ENCODE measurements at places on chromosomes 1 and 21.
A peak's percentile ranks its signal among the peaks of the same experiment; 100 is the strongest.

DNA sequence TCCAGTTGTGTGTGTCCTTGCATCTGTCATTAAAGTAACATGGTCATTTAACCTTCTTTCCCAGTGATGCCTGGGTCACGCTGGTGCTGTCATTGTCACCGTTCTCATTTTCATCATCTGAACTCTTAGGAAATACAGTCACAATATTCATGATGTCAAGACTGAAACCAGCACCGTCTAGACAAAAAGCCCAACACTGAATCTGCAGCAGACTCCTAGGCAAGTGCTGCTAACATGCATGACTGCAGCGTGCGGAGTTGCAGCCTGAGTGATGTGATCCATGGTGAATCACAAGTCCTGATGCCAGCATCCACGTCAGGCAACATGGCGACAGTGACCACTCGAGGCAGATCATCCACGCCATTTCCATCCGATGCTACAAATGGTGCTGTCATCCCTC, 37.6 kb downstream of the MRPL37 start:
- DNase-seq = no peak

DNA sequence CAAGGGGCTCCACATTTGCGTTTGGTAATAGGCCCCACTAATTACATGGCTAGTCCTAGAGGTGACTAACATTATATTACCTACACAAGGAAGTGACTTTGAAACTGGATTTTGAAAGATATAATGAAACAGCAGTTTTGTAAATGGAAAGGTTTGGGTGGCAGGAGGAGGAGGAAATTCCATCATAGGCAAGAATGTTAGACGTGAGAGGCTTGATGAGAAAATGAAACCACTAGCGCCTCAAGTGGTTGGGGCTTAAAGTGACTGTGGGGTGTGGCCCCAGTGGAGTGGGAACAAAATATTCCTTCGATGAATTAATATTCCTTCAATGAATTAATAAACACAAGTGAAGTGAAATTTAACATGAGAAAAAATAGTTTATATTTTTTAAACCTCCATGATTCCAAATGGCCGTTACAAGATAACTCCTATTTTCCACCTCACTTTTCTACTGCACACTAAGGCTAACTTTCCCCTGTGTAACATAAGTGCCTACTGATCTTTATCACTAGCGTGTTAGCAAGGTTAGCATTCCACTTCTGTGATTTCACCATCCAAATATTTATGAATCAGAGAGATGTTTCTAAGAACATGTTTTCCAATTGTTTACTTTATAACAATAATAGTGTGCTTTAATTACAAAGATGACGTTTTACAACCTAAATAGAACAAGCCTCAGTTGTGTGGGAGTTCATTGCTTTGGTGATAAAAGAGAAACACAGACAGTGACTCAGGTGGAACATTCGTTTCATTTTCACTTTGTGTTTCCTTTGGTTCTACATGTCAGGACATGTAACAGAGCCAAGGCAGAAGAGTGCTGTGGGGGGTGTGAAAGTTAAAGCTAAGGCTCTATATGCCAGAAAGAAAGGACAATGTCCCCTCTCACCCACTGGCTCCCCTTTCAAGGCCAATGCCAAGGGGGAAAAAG, 12.5 kb upstream of the ATF3 start:
- DNase-seq = peak; percentile 51

DNA sequence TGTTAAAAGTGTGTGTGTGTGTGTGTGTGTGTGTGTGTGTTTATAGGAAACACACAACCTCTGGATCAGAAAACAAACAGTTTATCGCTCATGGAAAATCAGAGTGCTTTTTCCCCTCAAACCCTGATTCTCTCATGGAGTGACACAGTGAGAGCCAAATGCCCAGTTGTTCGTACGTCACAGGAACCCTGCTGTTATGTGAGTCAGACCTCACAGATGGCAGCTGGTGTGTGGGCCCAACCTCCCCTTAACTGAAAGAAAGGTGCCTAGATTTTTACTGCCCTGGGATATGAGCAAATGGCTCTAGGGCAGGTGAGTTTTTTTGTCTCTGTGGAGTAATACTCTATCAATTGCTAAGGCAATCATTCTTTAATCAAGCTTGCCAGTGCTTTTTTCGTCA, 1788.1 kb downstream of the BRINP3 start:
- DNase-seq = no peak

DNA sequence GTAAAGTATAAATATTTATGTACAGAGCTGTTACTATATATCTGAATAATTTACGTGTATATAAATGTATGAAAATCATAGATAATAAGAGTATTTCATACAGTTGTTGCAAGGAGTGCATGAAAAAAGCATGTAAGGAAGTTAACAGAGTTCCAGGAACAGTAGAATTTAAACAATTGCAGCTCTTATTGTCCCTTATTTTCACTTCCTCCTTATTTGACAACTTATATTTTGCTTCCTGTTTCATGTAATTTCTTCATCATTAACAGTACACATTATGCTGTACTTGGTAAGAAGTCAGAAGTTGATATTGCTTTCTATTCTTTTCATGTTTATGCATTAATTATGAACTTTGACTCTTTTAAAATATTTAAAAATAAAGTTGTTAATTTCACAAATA, 681.5 kb downstream of the LRRIQ3 start:
- no peak for DNase-seq

- DNase-seq = peak; percentile 81
Observed at GRCh38 chr1:84478876-84479868, at the start of gene RPF1. Gene RPF1, plus strand, starts transcription at chr1:84479266. Its CDS starts 16 bp downstream, at chr1:84479282.

- DNase-seq = no peak
Observed at GRCh38 chr1:15196807-15197530, 43.4 kb downstream of the TMEM51 start.

- no peak for DNase-seq
Observed at GRCh38 chr1:196680107-196680506, 28.3 kb downstream of the CFH start.

DNA sequence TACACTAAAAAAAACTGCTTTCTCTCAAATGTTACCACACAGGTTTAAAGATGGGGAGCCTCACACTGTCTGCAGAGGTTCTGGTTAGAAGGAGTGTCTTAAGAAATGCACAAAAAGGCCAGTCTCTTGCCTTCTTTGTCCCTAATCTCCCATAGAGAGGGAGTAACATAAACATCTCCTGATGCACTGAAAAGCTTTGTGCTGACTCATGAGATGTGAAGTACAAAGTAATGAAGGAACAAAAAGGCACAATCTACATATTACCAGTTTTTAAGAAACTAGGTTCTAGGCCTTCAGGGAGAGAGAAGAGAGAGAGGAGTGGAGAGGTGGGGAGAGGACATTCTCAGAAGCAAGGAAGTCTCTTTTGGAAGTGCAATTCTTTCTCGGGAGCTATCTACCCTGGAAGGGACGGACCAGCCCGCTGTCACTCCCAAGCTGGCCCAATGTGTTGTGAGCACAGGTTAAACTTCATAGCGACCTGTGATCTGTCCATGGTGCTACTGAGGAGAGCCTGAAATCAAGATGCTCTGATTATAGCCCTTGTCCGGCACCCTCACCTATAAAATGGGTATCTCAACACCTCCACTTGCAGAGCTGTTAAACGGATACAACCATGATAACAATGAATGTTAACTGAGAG, 458.1 kb downstream of the DISC1 start:
- DNase-seq = no peak

DNA sequence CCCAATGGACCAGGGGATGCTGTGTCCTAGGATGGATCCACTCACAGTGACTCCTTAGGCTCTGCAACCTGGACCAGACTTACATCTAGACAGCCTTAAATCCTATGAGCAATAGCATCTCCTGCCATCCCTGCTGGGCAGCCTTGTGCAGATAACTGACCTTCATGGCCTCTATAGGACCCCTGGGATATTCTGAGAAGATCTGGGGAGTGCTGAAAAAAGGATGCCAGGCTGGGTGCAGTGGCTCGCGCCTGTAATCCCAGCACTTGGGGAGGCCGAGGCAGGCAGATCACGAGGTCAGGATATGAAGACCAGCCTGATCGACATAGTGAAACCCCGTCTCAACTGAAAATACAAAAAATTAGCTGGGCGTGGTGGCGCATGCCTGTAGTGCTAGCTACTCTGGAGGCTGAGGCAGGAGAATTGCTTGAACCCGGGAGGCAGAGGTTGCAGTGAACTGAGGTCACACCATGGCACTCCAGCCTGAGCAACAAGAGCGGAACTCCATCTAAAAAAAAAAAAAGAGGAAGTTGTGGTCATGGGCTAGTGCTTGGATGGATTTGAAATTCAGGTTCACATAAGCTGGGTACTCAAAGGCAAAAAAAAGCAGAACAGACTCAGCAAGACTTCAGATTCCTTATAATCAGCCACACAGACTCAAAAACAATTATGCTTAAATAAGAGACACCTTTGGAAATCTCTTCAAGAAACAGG, 10.9 kb upstream of the SH2D1B start:
- DNase-seq = no peak

- DNase-seq = no peak
Observed at GRCh38 chr1:24951337-24951736, 21.3 kb upstream of the RUNX3 start.

DNA sequence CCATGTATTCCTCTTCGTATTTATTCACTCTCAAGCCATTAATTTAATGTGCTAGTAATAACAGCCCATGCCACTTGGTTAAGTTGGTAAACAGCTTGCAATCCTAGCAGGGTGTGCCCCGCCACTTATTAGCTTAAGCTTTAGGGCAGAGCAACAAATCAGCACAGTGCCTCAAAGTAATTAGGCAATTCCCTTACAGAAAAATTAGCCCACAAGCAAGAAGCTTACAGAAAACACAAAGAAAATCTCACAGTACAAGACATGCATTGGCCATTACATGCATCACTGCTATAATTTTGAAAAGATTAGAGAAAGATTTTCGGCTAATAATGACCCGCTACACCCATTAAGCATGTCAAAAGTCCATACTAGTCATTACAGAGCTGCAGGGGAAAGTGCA, 47.6 kb downstream of the TGFB2 start:
- no peak for DNase-seq

DNA sequence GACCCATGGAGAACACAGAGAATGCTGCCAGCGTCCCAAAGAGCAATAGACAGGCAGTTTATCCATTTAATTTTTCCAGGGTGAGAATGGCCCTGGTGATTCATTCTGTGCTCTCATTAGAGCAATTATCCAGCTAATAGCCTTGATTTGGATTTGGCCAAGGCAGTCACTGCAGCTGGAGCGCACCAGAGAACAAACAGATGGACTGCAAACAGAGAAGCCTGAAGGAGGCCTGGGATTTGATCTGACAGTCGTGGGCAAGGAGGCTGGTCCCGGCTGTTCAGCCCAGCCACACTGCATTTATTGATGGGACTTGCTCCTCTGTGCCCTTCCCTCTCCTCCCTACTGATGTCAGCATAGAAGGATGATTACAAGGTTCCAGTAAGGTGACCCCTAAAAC, 353.9 kb upstream of the C1orf174 start:
- no peak for DNase-seq

GRCh38 chr1:158053276-158053675, 59.8 kb downstream of the KIRREL1 start:
- no peak for DNase-seq

- DNase-seq = no peak
Observed at GRCh38 chr1:151611288-151611790, 511 bp upstream of the SNX27 start.

DNA sequence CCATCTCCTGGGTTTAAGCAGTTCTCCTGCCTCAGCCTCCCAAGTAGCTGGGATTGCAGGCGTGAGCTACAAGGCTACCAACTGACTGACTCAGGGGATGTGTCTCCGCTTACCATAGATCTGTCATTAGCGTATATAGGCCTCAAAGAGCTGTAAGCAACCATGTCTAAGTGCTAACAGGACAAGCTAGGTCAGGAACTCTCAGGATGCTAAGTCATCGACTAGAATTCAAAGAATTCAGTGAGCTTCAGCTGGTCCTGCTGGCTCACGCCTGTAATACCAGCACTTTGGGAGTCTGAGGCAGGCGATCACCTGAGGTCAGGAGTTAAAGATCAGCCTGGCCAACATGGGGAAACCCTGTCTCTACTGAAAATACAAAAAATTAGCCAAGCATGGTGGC, 29.5 kb downstream of the CAPN2 start:
- DNase-seq = no peak

- DNase-seq = peak; percentile 86
Observed at GRCh38 chr1:2044510-2045319, 5.5 kb upstream of the PRKCZ start.

DNA sequence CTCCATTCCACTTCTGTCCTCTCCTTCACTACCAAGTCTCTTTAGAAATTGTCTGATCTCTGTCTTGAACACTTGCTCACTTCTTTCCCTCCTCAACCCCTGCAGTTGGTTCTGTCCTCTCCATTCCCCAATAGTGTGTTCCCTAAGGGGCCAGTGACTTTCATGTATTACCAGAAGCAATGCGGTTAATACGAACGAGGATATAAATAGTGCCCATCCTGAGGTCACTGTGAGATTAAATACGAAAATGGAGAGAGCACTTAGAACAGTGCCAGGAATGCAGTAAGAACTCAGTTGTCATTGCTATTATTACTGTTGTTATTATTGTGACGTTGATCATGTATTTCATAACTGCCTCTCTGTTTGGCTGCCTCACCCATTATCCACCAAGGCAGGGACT, 53.0 kb upstream of the ARTN start:
- DNase-seq = no peak

GRCh38 chr1:35111106-35111505, 31.9 kb downstream of the ZMYM1 start:
- DNase-seq = no peak

DNA sequence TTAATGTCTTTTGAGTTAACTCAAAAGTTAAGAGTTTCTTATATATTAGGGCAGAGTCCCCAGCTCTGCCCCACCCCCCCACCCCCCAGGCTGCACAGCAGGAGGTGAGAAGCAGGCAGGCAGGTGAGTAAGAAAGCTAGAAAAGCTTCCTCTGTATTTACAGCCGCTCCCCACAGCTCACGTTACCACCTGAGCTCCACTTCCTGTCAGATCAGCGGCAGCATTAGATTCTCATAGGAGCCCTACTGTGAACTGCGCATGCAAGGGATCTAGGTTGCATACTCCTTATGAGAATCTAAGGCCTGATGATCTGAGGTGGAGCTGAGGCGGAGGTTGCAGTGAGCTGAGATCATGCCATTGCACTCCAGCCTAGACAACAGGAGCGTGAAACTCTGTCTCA, 81.9 kb downstream of the SIM2 start:
- no peak for DNase-seq

- peak; percentile 64 for DNase-seq
Observed at GRCh38 chr1:166839600-166840308, 479 bp downstream of the POGK start.

DNA sequence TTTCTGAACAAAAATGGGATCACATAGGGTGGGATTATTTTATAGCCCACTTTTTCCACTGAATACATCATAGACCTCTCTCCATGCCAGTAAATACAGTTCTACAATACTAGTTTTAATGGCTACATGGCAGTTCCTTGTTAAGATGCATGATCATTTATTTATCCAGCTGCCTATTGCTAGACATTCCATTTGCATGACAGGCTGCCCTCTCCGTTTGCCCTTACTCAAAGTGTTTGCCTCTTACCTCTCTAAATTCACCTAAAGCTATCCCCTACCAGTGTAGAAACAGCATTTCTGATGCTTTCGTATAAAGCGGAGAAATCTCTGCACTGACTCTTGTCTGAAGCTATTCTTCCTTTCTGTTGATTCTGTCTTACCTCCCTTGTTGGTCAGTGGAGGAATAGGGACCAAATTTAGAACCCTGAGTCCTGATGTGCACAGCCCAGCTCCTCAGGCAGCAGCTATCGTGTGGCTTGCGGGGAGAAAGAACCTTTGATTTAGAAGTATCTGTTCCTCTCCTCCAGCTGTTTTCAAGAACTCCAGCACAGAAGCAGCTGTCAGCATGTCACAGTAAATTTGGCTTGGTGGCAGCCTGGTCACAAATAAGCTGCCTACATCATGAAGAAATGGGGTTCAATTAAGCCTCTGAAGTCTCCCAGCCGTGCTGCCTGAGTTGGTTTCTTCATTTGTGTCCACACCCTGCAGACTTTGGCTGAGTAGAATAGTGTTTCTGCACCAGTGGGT, 337.3 kb downstream of the PRDM2 start:
- DNase-seq = no peak
